ENCODE measurements at places on chromosomes 6 and 20.

- DNase-seq: no peak
Observed at GRCh38 chr6:153373869-153374268, 242.8 kb upstream of the RGS17 start.

GRCh38 chr6:73648166-73648565, 5.6 kb downstream of the SLC17A5 start:
- DNase-seq: no peak

GRCh38 chr6:21496706-21497105, 96.8 kb upstream of the SOX4 start:
- no peak for DNase-seq

GRCh38 chr6:3237761-3238662, 10.6 kb upstream of the TUBB2B start:
- DNase-seq: no peak

DNA sequence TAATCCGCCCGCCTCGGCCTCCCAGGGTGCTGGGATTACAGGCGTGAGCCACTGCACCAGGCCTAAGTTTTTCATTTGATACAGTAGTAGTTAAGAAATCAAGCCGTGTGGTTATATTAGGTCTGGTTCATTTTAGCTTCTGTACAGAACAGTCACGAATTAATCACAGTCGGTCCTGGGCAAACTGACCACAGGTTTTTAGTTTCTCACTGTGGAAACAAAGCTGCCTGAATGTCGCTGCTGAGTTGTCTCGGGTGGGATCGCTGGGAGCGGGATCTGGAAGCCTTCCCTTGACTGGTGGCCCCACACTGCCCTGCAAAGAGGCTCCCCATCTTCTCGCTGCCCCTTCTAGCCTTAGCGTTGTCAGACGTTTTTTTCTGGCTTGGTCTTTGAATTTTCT, 18.6 kb downstream of the UCKL1 start:
- no peak for DNase-seq

DNA sequence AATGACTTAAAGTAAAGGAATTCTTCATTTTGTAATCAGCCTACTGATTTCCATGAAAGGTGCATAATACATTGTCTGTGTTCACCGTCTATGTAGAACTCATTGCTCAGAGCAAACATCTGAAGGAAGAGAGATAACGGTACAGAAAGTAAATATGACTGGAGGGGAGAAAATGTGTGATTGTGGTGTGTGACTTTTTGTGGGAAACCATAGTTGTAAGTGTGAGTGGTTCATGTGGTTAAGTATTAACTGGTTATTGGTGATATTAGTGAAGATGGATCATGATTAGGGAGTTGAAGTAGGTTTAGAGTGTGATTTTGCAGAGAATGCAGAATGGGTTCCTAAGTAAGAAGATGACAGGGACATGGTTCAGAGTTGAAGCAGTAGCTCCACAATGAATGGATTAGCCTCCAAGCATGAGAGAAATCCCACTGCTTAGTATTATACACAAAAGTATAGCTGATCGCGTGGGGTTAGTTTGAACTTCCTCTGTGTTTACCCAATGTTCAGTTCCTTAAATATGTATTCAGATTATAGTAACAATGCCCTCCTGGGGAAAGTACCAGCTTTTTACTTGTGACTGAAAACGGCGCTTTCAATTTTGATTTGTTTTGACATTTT, 368.9 kb downstream of the UTRN start:
- DNase-seq: no peak

GRCh38 chr6:29723262-29723665, at the start of gene HLA-F:
Gene HLA-F, plus strand, starts transcription at chr6:29723434. Its CDS starts 30 bp downstream, at chr6:29723464.
- DNase-seq: no peak

GRCh38 chr6:7535498-7535897, 6.0 kb upstream of the DSP start:
- no peak for DNase-seq

- DNase-seq: no peak
Observed at GRCh38 chr6:11214084-11214833, 18.2 kb downstream of the NEDD9 start.
